Fibroblast of mammary gland (primary cell): ENCODE measurements at places on chromosomes 13 and 19.

GRCh38 chr13:110431425-110432294 lies 124.6 kb downstream of the COL4A2 start:
- DNase-seq: no peak

- no peak for DNase-seq
These were observed 2.6 kb downstream of the NAPSA start for GRCh38 chr19:50362656-50363424.

GRCh38 chr13:108267347-108267746 lies 2.2 kb upstream of the TNFSF13B start:
- no peak for DNase-seq

DNA sequence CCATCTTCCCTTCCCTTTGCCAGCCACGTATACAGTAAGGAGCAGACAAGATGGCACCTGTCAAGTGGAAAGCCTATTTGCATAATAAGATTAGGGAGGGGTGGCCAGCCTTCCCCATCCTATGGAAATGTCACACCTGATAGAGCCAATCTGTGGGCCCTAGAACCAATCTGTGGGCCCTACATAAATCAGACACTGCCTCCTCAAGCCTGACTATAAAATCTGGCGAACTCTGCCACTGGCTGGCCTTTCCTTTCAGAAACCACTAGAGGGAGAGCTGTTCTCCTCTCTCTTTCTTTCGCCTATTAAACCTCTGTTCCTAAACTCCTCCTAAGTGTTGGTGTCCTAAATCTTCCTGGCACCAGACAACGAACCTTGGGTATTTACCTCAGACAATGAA lies 231.5 kb upstream of the KLHL1 start:
- no peak for DNase-seq
